ENCODE measurements at places on chromosomes 2 and 18.

GRCh38 chr2:241814393-241814642 is 5.3 kb downstream of the NEU4 start:
- DNase-seq, result no peak

GRCh38 chr2:24239553-24239952 is 64.7 kb downstream of the FAM228A start:
- no peak for DNase-seq

GRCh38 chr2:48423376-48423775 is 106.6 kb upstream of the STON1 start:
- no peak for DNase-seq

- no peak for DNase-seq
Observed at GRCh38 chr2:67313536-67313935, 83.6 kb upstream of the ETAA1 start.

GRCh38 chr2:163906410-163906809 is 170.6 kb upstream of the FIGN start:
- no peak for DNase-seq

GRCh38 chr2:140586379-140586778 is 1544.4 kb downstream of the LRP1B start:
- DNase-seq, result peak; percentile 39

DNA sequence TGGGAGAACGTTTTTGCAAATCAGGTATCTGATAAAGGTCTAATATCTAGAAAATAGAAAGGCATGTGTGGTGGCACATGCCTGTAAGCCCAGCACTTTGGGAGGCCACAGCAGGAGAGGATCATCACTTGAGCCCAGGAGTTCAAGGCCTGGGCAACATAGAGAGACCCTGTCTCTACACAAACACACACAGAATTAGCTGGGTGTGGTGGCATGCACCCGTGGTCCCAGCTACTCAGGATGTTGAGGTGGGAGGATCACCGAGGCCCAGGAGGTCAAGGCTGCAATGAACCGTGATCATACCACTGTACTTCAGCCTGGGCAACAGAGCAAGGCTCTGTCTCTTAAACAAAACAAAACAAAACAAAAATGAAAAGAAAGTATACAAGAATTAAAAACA is 13.8 kb upstream of the TBR1 start:
- no peak for DNase-seq

DNA sequence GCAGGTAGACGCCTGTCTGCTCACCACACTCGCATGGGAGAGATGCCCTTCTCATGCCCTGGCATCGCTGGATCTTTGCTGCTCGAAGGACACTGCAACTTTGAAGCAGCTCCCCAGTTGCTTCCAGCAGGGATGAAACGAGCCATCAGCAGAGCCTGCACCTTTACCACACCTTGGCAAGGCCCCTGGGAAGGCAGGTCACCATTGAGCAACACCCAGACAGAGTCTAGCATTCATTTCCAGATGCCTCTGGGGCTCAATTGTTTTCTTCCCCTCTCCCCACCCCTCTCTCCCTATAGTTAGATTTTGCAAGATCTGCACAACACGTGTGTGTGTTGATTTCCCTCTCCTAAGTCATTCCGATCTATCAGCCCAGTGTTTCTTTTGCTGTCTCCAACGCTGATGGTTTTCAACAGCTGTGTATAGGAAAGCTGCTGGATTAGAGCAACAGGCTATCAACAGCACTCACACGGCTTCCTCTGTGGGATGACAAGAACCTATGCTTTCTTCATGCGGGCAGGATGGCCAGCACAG is 25.6 kb upstream of the INHBB start:
- DNase-seq, result no peak

DNA sequence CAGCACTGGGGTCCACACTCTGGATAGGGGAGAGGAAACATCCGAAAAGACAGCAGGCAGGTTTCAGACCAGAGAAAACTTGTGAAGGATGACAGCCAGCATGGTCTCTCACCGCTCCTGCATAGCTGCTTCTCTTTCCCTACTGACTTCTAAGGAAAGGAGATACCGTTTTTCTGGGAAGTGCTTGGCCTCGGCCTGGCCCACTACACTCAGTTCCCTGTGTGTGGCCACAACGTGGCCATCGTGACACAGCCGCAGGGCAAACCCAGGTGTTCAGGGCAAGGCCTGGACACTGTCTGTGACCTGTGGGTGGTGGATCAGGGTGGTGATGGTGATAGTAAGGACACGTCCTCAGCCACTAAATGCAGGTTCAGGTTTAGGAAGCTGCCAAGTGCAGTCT is 34.2 kb upstream of the ACAA2 start:
- no peak for DNase-seq

GRCh38 chr18:679516-679915 is 22.1 kb downstream of the TYMS start:
- no peak for DNase-seq

DNA sequence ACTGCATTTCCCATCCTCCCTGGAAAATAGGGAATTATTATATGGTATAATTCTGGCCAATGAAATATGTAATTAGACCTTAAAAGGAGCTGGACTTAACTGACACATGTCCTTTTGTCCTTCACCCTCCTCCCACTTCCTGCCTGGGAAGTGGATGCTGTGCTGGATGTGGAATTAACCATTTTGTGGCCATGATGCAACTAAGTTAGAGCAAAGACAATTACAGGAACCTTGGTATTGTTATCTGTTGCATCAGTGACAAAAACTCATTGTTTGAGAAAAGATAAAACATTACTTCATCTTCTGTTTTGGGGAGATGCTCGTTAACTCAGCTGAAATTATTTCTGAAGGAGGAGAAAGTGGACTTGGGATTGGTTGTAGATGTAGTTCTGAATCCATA is 227.7 kb upstream of the BOD1L2 start:
- DNase-seq, result no peak

DNA sequence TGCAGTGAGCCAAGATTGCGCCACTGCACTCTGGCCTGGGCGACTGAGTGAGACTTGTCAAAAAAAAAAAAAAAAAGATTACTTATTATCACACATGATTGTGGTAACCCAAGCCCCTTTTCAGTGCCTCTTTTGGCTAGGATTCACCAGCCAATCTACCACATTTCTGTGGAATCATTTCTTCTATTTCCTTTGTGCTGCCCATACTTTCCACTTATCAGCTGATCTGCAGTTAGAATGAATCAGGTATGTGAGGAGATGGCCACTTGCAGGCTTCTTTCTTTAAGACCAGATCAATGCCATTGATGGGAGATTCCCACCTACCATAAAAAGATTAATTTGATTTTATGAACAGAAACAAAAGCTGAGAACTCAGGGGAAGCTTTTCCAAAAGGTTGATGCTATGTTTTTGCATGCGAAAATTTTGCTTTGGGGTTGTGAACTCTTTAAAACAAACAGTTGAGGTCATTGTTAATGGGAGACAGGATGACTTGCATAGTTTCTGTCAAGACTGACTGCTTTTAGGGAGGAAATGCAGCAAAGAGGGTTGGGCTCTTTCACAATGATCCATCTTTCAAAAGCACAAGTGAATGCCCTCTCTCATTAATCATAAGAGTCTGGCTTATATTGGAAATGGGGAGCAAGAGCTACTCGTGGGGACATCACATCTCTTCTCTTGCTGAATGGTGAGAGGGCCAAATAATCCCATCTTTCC is 66.9 kb upstream of the CYP26B1 start:
- DNase-seq, result no peak

DNA sequence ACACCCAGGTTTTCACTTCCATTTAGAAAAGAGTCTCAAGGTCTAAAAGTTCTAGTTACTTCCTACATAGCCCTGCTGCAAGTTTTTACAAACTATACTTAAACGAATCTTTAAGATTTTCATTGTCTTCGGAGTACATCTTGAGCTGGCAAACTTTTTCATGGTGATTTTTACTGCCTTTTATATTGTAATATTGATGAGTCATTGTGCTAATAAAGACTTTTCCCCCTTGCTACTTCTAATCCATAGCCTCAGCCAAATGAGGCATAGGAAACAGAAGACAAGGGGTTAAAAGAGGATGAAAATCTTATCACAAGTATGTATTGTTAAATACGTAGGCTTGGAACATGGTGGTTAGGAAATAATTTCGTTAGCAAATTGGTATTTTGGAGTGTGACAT is 4.1 kb downstream of the DPP10 start:
- DNase-seq, result no peak

GRCh38 chr2:170409164-170409535 is 231.2 kb downstream of the MYO3B start:
- DNase-seq, result peak; percentile 73

DNA sequence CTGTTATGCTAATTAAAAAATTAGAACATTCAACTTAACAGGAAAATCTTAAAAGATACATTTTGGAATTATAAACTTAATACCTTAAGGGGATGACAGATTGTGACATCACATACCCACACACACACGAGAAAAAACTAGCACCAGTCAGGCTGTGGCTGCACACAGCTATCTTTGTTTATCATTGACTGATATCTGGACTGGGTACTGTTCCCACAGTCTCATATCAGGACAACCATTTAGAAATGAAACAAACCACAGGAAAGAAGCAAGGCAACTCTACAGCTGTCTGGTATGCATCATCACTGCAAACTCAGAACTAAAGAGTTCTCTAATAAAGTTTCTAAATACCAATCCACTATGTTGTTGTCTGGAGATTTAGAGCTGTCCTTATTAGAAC is 210.9 kb upstream of the SMAD7 start:
- DNase-seq, result no peak

DNA sequence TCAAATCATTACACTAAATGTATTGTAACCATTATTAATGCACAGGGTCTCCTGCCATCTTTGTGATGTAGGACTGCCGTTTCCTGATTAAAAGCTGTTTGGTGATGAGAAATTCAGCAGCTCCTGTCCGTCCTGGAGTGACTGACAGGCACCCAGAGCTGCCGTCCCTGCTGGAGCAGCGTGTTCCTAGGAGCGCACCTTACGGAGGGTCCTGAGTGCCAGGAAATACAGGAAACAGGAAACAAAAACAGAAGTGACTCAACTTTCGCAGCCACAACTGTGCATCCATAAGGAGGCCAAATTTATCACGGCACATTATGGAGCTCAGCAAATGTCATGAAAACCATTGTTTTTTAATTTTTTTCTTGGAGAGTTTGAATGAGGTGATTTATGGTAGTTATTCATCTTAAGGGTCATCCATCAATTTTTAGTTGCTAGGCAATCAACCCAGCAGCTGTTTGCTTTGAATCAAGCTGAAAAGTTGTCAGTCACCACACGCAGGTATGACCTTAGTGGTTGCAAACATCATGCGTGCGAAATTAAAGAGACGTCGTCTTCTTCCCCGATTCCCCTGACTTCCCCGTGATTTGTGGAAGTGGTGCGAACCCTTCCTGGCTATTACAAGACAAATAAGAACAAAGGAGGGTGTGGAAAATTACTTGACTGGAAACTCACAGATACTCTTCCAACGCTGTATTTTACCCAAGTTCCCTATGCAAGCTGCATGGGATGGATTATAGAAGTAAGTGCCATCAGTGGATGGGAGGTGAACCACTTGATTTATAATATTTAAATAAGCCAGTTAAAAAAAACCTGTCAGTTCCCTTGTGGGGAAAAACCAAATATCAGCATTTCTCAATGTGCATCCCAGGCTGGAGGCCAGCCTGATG is 19.8 kb downstream of the TSHZ1 start:
- DNase-seq, result no peak

DNA sequence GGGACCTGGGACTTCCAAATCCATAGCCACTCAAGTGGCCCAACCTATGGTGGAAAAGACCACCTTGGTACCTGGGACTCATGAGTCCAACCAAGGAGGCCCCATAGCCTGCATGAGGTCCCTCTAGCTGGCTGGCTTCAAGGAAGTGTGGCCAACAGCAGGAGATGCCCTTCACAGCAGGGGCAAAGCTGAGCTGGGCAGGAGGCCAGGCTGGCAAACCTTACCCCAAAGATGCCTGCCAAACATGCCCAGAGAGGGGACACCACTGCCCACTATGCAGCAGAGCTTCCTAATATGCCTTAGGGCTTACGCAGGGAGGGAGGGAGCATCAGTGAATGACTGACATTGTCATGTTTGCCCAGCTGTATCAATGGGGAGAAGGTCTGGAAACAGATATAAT is 188.0 kb upstream of the GLI2 start:
- DNase-seq, result no peak

DNA sequence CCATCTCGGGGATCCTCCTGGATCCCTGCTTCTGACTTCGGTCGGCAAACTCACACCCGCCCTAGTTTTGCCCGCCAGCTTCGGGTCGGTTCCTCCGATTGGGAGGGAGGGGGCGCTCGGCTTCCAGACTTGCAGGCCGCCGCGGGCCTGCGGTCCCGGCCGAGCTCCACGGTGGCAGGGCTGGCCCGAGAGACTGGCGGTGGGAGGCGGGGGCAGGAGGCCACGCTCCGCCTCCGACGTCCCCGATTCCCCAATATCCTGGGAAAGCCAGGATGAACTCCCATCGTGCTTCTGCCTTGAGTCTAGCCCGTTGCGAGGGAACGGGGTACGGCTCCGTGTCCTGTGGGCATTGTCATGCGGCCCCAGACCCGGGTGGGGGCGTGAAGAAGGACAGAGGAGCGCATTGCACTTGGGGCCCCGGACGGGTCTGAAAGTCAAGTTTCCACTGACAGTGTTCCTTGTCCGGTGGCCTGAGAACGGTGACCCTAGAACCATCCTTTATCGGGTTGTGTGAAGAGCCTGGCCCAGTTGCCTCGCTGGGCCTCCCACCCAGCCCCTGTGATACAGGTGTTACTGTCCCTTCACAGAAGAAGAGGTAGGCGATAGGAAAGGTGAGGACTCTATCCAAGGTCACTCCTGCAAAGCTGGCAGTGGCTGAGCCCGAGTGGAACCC is 2.4 kb upstream of the INHBB start:
- DNase-seq, result peak; percentile 84

DNA sequence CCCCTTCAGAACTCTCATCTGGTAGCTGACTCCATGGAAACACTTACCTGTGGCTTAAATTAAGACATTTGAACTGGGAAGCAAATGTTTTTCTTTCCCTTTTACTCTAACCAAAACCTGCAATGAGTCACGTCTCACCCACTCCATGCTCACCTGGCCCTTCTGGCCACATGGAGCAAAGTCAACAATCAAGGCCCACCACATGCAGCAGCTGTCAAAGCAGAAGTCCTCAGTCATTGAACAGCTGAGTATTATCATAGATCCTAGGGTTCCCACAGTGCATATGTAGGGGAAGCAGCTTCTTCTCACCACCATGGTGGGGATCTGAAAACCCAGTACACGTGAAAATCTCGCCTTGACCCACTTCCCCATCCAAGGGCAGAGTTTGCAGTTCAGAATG is 12.3 kb upstream of the MEP1B start:
- DNase-seq, result no peak

- DNase-seq, result no peak
Observed at GRCh38 chr2:237701859-237702390, 74.5 kb downstream of the LRRFIP1 start.

DNA sequence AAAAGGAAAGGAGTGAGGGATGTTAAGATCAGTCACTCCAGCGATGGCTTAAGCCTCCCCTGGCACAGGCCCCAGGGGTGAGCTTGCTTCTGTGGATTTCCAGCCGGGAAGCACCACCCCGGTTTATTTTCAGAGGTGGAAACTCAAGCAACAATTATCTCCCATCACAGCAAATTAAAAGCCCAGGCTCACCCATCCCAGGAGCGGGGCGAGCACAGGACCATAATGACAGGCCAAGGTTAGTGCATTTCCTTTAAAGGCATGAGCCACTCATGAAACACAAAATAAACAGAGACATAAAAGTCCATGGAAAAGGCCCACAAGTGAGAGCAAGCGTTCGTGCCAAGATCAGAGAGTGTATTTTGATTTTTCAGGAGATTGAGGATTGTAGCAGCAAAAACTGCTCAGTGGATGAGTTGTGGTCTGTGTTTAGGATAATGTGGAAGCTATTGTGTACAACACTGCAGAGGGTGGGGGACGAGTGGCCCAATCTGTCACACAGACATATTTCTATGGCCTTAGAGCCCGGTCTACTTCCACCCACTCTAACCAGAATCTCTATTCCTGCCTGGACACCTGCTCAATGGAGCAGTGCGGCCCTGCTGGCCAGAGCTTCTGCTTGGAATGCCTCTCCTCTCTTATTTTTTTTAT is 111.4 kb upstream of the CDC42EP3 start:
- no peak for DNase-seq

Measured in RPMI8226 (cell line).